ENCODE measurements at places on chromosomes 7 and 10. TPM values are rescaled to one million over a fixed set of nuclear protein-coding genes. Genes with fewer than 3 reads are reported as not detected.

GRCh38 chr7:11557627-11558026, 274.4 kb downstream of the THSD7A start:
- H3K4me1 ChIP-seq = no peaks in the 10 kb centered on the region
- H3K36me3 ChIP-seq = no peaks in the 10 kb centered on the region
- H3K27me3 ChIP-seq = no peaks in the 10 kb centered on the region
- no peak for DNase-seq
- H3K4me3 ChIP-seq = no peak overlapping the region

DNA sequence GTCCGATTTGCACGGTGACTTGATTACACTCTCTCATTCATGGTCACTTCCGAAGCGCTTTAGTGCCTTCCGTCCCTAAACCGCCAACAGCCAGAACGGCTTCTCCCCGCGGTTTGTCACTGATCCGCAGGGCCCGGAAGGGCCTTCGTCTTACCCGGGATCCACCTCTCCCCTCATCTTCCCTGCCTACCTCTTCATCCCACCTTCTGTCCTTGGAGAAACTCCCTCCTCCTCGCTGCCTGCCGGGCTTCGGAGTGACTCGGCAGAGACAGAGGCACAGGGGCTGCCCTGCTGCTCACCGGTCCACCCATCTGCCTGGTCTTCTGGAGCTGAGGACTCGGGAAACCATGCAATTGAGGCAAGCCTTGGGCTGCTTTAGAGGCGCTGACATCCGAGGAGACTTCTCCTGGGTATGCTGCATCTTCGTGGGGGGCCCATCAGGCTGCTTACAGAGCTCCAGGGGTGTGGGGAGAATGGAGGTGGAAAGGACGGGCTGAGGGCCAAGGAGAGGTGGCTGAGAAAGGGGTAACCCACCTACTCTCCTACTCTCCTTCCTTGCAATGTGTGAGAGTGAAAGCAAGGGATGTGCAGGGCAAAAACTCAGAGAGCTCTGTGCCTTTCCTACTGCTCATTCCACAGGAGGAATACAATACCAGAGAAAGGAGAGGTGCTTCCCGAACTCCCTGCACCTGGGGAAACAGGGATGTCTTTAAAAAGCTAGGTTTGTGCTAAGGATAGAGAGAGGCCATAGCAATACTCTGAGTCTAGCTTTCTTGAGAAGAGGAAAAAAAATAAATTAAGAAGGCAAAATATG, 1.0 kb upstream of the HOXA11 start:
- DNase-seq = no peak
- peaks cover 5% of the 10 kb centered on the region for H3K36me3 ChIP-seq
- H3K4me3 ChIP-seq = peak overlapping the region; percentile 2
- H3K4me1 ChIP-seq = peaks cover 10% of the 10 kb centered on the region
- H3K27ac ChIP-seq = no peak overlapping the region
- H3K27me3 ChIP-seq = peaks cover 100% of the 10 kb centered on the region

GRCh38 chr7:16839646-16840045, 34.8 kb upstream of the AGR2 start:
- H3K4me1 ChIP-seq = peaks cover 7% of the 10 kb centered on the region
- H3K27ac ChIP-seq = no peak overlapping the region
- no peak for DNase-seq
- H3K36me3 ChIP-seq = no peaks in the 10 kb centered on the region

DNA sequence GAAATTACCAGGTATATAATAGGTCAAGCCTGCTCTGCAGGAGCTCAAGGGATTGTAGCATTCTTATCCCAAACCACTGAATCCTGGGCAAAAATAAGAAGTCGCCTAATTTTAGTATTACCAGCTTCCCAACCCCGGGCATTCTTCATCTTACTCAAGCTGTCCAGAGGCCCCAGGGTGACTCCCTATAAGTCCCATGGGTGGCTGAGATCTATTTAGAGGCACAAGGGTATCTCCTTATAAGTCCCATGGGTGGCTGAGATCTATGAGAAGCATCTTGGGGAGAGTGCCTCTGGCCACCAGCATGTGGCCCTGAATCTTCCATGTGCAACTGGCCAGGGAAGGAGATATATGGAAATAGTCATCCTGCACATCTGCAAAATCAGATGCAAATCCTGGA, 38.9 kb downstream of the PRSS2 start:
- H3K27ac ChIP-seq = no peak overlapping the region
- H3K4me1 ChIP-seq = peaks cover 3% of the 10 kb centered on the region
- H3K27me3 ChIP-seq = peaks cover 91% of the 10 kb centered on the region
- H3K36me3 ChIP-seq = no peaks in the 10 kb centered on the region
- DNase-seq = no peak

DNA sequence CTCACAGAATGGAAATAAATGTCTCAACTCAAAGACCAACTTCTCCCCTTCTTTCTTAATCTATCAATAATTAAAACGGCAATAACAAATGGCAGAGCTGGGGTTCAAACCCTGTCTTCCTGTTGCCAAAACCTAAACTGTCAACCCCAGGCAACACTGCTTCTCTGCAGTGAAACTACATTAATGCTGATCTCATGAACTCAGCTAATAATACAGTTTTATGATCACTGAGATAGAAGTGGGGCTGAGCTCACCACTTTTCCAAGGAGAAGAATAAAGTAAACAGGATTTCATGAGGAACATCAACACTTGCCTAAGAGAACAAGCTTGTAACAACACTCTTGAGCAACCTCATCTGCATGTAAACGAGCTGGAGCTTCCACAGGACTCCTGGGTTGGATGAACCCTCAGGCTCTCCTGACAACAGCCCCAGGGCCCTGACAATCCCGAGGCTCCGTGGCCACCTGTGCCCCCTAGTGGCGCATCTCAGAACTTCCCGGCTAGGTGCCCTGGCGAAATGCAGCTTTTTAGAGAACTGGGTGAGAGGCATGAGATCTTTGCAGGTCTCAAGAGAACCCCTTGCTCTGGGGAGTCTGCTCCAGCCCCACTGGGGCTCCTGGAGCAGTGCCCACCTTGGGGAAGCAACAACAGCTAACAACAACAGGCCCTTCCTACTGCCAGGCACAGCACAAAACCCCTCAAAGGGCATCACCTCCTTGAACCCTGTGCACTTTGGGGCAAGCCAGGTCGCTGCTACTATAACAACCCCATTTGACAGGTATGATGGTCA, 169.3 kb downstream of the SH3PXD2A start:
- no peaks in the 10 kb centered on the region for H3K36me3 ChIP-seq
- peaks cover 15% of the 10 kb centered on the region for H3K4me1 ChIP-seq
- DNase-seq = peak; percentile 77
- no peak overlapping the region for H3K27ac ChIP-seq
- peaks cover 7% of the 10 kb centered on the region for H3K27me3 ChIP-seq
- no peak overlapping the region for H3K4me3 ChIP-seq

DNA sequence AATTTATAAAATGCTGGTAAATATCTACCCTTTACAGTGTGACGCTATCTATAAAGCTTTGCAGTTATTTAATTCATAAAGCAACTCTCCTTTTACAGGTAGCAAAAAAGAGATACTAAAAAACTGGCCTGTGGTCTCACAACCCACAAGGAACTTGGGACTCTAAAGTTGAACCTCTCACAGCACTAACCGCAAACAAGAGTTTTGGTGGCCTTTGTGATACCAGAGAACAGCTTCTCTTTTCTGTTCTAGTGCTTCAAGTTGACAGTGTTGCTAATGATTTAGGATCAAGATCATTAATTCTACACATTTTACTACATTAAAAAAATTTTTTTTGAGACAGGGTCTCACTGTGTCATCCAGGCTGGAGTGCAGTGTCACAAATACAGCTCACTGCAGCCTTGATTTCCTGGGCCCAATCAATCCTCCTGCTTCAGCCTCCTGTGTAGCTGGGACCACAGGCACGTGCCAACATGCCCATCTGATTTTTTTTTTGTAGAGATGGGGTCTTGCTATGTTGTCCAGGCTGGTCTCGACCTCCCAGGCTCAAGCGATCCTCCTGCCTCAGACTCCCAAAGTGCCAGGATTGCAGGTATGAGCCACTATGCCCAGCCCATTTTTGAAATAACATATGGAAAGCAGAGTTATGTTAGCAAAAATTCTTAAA, 56.0 kb upstream of the ST8SIA6 start:
- H3K27ac ChIP-seq = no peak overlapping the region
- H3K36me3 ChIP-seq = no peaks in the 10 kb centered on the region
- H3K27me3 ChIP-seq = no peaks in the 10 kb centered on the region

DNA sequence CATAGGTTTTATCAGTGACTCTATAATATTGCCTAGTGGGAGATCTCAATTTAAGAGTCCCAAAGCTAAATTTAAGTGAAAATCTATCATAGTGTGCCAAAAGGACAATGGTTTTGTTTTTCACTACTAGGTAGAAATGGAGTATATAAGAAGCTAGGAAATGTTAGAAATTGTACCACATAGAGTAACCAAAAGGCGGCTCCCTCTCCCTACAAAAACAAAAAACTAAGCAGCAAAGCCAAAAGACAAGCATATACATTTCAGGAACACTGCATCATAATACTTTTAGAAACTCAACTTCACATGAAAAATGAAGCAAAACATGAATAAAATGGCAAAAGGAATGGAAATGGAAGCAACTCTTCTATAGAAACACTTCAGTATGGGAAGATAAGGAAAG, 271.6 kb downstream of the CACNA2D1 start:
- H3K4me1 ChIP-seq = peaks cover 4% of the 10 kb centered on the region
- no peak overlapping the region for H3K4me3 ChIP-seq
- no peaks in the 10 kb centered on the region for H3K36me3 ChIP-seq
- DNase-seq = no peak
- H3K27me3 ChIP-seq = no peaks in the 10 kb centered on the region
- H3K27ac ChIP-seq = no peak overlapping the region

DNA sequence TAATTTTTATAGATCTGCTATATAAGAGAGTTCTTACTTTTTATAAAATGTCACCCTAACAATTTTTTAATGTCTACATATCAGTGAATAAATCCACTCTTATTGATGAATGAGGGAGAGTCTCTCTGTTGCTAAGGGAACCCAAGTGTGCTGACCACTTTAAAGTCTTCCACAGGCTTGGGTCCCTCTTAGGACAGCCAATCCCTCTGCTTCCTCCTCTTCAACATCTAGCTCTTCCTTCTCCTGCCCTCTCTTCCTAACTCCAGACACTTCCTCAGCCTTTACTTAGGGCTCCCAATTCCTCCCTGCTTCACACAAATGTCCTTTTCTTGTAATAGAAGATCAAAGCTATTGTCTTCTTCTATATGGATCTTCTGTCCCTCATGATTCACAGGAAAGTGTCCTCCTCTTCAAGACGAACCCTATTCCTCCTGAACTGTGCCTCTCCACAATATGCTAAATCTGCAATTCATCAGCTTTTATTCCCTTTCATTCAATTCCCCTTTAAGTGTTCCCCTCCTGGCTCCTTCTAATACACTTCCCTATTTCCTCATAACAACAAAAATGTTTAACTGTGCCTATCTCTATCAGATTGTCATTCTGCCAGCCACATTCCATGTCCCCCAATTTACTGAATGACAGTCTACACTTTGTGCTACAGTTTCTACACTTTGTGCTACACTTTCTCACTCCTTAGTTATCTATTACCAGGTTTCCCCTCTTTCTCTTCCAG, 37.7 kb downstream of the CDK6 start:
- no peak overlapping the region for H3K4me3 ChIP-seq
- no peak overlapping the region for H3K27ac ChIP-seq
- no peak for DNase-seq
- H3K27me3 ChIP-seq = no peaks in the 10 kb centered on the region
- peaks cover 8% of the 10 kb centered on the region for H3K4me1 ChIP-seq

DNA sequence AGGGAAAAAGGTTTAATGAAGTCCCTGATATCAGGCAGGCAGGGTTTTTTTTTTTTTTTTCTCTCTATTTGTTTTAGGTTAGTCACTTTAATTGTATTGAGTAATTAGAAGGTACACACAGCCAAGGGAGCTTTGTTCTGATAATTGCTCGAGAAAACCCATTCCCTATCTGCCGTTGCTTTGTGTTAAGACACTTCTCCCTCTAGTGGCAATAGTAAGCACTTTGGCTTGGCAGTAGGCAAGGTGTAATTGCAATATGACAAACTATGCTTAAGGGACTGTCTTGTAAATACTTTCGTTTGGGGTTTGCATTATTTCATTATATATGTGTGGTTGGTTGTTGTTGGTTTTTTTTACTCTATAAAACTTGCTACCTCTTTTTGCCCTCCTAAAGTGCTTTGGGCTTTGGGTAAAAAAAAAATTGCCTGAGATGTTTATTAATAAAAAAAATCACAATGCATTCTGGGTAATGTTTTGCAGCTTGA, 113.4 kb downstream of the BTRC start:
- H3K4me3 ChIP-seq = no peak overlapping the region
- no peak overlapping the region for H3K27ac ChIP-seq
- DNase-seq = no peak
- no peaks in the 10 kb centered on the region for H3K36me3 ChIP-seq
- peaks cover 2% of the 10 kb centered on the region for H3K27me3 ChIP-seq
- peaks cover 38% of the 10 kb centered on the region for H3K4me1 ChIP-seq

DNA sequence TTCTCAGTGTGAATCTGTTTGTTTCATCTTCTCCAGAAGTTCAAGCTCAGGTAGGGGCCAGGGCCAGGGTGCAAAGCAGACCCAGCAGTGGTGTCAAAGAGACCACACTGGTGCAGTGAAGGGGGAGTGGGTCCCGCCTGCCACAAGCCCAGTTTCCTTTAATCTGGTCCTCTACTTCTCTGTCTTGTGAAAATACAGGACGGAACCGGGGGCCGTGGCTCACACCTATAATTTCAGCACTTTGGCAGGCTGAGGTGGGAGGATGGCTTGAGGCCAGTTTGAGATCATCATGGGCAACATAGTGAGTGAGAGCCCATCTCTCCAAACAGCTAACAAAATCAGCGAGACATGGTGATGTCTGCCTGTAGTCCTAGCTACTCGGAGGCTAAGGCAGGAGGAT, 109.0 kb downstream of the SLIT1 start:
- no peak overlapping the region for H3K4me3 ChIP-seq
- no peak for DNase-seq
- H3K4me1 ChIP-seq = peaks cover 4% of the 10 kb centered on the region
- H3K27ac ChIP-seq = no peak overlapping the region
- H3K27me3 ChIP-seq = peaks cover 25% of the 10 kb centered on the region

The SCD gene
- 969 TPM for total RNA-seq

The OR2A1 gene
- 0.19 TPM for total RNA-seq

The FAM200A gene
- 10.9 TPM for total RNA-seq

The MXI1 gene
- 20.6 TPM for total RNA-seq

The TACC2 gene
- total RNA-seq = 52.6 TPM

The UMAD1 gene
- total RNA-seq = 9.3 TPM

The NUTM2A gene
- total RNA-seq = 3.7 TPM

The TFPI2 gene
- 0.84 TPM for total RNA-seq

Measured in neural crest cell (in vitro differentiated cells).